Body of pancreas (tissue), 4 donors: ENCODE measurements at places on chromosomes 3 and 15. TPM values are rescaled to one million over a fixed set of nuclear protein-coding genes. Genes with fewer than 3 reads are reported as not detected.

GRCh38 chr3:3586336-3586735 lies 212.9 kb upstream of the LRRN1 start:
- DNase-seq: no peak

The COL8A1 gene
- total RNA-seq: 0.99 TPM

GRCh38 chr3:192494174-192494573 lies 233.2 kb downstream of the FGF12 start:
- peak; percentile 5 for DNase-seq

GRCh38 chr3:117526470-117527079 lies 817.0 kb downstream of the TUSC7 start:
- DNase-seq: peak; percentile 32

GRCh38 chr3:114904633-114905032 lies 242.5 kb downstream of the ZBTB20 start:
- no peak for DNase-seq

GRCh38 chr3:22269831-22270230 lies 518.8 kb upstream of the ZNF385D start:
- peak; percentile 20 for DNase-seq

The PTX3 gene
- 16.5 TPM for total RNA-seq

- DNase-seq: no peak
These were observed 167.3 kb upstream of the NDN start for GRCh38 chr15:23854203-23854911.

The RTP4 gene
- total RNA-seq: 3.6 TPM

- DNase-seq: no peak
These were observed 3.0 kb downstream of the SNAP23 start for GRCh38 chr15:42498212-42499068.

The PHLDB2 gene
- total RNA-seq: 26.4 TPM

The GOLGA8J gene
- total RNA-seq: not detected

The SLC28A2 gene
- 2.3 TPM for total RNA-seq

The STAC gene
- total RNA-seq: not detected

DNA sequence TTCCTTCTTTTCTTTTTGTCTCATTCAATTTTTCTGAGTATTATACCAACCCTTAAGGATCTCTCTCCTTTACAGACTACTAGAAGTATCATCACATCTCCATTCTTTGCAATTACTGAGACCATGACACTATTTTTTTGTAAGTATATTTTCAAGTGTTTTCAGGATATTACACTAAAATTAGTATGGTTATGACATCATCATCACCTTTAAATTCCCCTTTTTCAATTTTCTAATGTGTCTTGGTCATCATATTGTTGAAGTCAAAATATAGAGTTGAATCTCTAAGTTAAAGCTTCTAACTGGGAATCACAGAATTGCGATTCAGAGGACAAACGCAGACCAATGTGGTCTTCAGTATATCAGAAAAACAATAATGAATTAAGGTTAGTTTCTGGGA lies 1475.1 kb downstream of the OTOL1 start:
- no peak for DNase-seq

The LRRC31 gene
- total RNA-seq: not detected

DNA sequence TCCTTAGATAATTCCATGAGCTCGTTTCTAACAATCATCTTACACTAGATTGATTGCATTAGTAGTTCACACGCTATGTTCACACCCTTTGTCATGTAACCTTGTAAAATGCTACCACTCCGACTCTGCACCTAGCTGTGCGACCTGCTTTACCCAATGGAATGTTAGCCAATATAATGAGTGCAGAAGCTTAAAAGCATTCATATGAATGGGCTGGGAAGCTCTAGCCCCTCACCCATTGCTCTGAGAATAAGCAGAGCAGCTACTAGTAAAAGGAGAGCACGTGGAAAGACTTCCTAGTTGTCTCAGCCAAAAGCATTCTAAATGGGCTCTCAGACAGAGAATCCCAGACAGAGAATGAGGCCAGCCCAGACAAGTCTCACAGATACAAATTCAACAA lies 410.6 kb upstream of the UBE2E2 start:
- no peak for DNase-seq

GRCh38 chr3:178960181-178960580 lies 111.4 kb downstream of the ZMAT3 start:
- no peak for DNase-seq

DNA sequence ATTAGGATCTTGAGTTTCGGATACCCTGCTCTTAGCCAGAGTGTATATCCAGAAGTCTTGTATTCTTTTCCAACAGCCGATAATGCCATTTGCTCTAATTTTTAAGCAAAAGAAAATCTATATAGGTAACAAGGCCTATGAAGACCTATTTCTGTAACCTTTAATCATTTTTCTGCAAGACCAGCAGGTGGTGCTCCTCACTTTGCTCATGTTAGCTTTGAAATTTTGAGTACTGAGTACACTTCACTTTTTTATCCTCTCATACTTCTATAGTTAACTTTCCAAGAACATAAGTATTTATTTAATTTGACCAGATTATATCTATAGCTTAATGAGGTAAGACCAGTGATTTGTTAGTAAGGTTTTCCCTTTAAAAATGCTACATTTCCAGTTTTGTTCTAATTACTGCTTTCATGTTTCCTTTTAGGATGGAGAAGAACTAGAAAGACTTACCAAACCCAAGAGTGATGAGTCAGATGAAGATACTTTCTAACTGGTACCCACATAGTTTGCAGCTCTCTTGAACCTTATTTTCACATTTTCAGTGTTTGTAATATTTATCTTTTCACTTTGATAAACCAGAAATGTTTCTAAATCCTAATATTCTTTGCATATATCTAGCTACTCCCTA lies 20.5 kb downstream of the SLC35A5 start:
- DNase-seq: no peak

GRCh38 chr3:68256635-68257223 lies 602.3 kb upstream of the SUCLG2 start:
- DNase-seq: peak; percentile 8
